ENCODE measurements at places on chromosomes 13 and 19.

DNA sequence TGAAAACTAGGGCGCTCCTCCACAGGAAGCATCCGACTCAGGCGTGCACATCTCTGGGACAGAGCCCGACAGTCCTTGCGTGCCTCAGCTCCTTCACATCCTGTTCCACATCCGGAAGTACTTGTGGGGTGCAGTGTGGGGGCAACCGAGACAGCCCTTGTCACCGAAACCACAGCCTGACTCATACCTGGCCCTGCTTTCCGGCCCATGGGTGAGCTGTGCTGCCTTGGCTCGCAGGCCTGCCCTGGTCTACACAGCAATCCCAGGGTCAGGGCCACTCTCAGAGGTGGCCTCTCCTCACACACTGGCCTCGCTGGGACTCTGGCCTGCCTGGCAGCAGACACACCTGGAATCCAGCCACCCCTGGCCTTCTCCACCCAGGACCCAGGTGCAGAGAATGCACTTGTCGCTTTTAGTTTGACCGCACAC lies 100.4 kb downstream of the STK24 start:
- H3K4me3 ChIP-seq = peak overlapping the region; percentile 16
- peak overlapping the region; percentile 68 for H3K27ac ChIP-seq
- no peaks in the 10 kb centered on the region for H3K36me3 ChIP-seq

DNA sequence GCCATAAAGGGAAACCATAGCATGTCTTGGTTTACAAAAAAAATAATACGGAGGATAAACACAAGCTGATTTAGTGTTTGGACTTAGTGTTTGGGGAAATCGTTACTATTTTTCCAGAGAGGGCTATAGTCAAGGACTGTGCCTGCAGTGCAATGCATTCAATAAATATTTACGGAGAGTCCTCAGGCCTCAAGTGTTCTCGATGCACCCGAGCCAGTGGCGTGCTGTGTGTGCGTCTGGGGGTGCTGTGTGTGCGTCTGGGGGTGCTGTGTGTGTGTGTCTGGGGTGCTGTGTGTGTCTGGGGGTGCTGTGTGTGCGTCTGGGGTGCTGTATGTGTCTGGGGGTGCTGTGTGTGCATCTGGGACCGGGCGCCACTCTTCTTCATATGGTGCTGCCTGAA lies 71.7 kb upstream of the GTF3A start:
- DNase-seq = no peak
- peaks cover 3% of the 10 kb centered on the region for H3K27me3 ChIP-seq
- no peak overlapping the region for H3K27ac ChIP-seq
- H3K4me3 ChIP-seq = no peak overlapping the region

GRCh38 chr13:30443957-30444404 lies 21.7 kb downstream of the UBE2L5 start:
- H3K4me3 ChIP-seq = no peak overlapping the region
- H3K27ac ChIP-seq = no peak overlapping the region
- no peaks in the 10 kb centered on the region for H3K27me3 ChIP-seq
- DNase-seq = no peak
- H3K36me3 ChIP-seq = no peaks in the 10 kb centered on the region

DNA sequence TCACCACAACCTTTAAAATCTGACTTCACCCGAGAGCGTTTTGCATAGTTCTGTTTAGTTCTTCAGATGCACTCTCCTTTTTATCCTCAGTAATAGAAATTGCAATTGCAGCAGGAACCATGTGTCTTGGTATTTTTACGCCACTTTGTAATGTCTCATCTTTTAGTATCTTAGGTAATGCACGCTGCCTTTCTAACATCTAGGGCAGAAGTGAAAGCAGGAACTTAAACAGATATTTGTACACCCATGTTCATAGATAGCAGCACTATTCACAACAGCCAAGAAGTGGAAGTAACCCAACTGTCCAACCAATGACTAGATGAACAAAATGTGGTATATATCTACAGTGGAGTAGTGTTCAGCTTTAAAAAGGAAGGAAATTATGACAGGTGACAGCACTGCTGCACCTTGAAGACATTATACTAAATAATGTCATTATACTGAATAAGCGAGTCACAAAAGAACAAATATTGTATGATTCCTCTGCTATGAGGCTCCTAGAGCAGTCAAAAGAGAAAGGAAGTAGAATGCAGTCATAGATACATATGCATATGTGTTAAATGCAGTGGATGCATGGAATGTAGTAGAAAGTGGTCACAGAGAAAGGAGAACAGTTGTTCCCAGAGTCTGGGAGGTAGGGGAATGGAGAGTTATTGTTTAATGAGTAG lies 105.9 kb upstream of the GJB6 start:
- H3K4me3 ChIP-seq = no peak overlapping the region
- no peaks in the 10 kb centered on the region for H3K27me3 ChIP-seq
- H3K36me3 ChIP-seq = no peaks in the 10 kb centered on the region
- H3K4me1 ChIP-seq = no peaks in the 10 kb centered on the region

DNA sequence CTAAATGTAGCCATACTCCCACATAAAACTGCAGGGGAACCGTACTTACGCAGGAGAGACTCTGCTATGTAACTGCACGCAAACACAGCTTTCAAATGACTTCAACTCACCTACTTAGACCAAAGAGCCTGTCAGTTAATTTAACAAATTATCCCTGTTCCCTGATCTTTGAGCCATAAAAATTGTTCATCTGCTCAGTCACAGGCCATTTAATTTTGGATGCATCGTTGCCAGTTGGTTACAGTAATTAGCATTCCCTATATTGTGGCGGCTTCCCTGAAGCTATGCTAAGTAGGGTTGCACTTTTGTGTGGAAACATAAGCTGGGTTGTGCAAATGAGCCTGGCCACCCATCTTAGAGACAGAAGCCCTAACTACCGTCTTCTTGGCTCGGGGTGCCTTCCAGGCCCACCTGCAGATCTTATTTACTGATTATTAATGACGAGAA lies 21.2 kb upstream of the OBI1 start:
- no peaks in the 10 kb centered on the region for H3K36me3 ChIP-seq
- H3K27me3 ChIP-seq = no peaks in the 10 kb centered on the region
- no peak overlapping the region for H3K27ac ChIP-seq
- H3K4me3 ChIP-seq = no peak overlapping the region

DNA sequence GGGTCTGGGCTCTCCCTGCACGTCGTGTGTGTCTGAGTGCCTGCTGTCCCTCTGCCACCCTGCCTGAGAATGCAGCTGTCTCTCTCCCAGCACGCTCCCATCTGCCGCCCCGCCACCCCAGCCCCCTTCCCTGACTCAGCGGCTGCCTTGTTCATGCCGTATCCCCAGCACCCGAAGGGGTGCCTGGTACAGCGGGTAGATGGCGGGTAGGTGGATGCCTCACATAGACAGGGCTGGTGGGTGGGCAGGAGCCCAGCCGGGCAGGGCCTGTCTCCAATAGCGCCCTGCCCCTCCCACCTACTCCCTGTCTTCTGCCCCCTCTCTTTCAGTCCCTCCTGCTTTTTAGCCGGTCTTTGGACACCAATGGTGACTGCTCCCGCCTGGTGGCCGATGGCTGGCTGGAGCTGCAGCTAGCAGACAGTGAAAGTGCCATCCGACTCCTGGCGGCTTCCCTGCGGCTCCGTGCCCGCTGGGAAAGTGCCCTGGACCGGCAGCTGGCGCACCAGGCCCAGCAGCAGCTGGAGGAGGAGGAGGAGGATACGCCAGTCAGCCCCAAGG lies 30.3 kb downstream of the DHX34 start:
- no peaks in the 10 kb centered on the region for H3K27me3 ChIP-seq
- H3K4me1 ChIP-seq = no peaks in the 10 kb centered on the region
- peaks cover 18% of the 10 kb centered on the region for H3K36me3 ChIP-seq
- no peak overlapping the region for H3K4me3 ChIP-seq
- no peak for DNase-seq
- no peak overlapping the region for H3K27ac ChIP-seq

DNA sequence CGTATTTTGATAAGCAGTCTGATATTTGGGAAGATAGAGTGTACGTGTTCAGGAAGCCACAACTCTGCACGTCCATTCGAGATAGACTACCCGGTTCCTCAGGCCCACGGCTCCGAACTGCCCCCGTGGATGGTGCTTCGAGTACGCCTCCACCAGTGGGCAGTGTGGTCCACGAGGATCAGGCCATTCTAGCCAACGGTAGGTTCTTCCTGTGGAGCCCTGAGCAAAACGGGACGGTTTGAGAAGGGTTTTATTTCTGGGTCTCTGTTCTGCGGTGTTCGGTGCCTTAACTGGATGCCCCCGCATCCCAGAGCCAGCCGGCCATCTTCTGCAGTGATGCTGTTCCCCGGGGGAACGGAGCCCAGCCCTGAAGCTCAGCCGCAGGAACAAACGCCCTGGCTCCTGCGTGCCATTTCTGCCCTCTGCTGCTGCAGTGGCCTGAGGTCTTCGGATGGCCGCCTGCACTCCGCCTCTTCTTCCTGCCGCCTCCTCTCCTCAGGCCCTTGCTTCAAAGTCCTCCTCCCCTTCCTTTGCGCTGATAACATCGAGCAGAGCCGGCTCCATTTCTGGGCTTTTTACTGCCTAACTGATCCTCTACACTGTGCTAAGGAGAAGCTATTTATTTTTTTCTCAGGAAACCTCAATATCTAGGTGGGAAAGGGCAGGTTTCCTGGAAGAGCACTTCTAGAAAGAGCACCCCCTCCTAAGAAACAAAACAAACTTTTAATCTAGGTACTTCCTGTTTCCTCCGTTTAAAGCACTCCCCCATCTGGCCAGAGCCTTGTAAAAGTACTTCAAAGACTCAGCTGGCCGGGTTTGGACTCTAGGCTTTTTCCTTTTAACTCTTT lies 36.2 kb upstream of the SLC46A3 start:
- no peak for DNase-seq
- H3K4me3 ChIP-seq = peak overlapping the region; percentile 25
- no peaks in the 10 kb centered on the region for H3K4me1 ChIP-seq
- no peaks in the 10 kb centered on the region for H3K36me3 ChIP-seq

GRCh38 chr19:39212375-39212742 lies 8.3 kb upstream of the SYCN start:
- H3K27ac ChIP-seq = no peak overlapping the region
- no peaks in the 10 kb centered on the region for H3K4me1 ChIP-seq
- no peak for DNase-seq
- H3K36me3 ChIP-seq = no peaks in the 10 kb centered on the region
- H3K27me3 ChIP-seq = no peaks in the 10 kb centered on the region
- H3K4me3 ChIP-seq = no peak overlapping the region

GRCh38 chr13:90623318-90624011 lies 724.0 kb upstream of the MIR17HG start:
- no peak for DNase-seq
- no peak overlapping the region for H3K4me3 ChIP-seq
- H3K27ac ChIP-seq = no peak overlapping the region
- no peaks in the 10 kb centered on the region for H3K36me3 ChIP-seq
- H3K27me3 ChIP-seq = no peaks in the 10 kb centered on the region

Measured in breast epithelium (tissue), 4 donors.